ENCODE measurements at places on chromosomes 12 and 14.
A peak's percentile ranks its signal among the peaks of the same experiment; 100 is the strongest.

DNA sequence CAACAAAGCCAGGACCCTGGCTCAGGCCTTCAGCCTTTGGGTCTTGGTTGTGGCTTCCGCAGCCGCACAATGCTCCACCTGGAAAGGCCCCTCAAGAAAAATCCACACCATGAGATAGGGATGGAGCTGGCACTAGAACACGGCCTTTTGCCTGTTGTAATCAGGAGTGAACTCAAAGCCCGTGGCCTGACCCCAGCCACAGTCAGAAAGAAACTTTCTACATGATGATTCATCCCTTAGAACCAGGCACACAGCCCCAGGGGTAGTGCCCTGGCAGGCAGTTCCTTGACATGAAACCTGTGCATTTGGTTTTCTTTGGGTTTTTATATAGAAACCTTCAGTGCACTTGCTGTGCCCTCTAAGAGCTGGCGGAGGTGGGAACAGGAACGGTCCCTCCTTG lies 5.1 kb downstream of the CLMN start:
- no peak for DNase-seq

- no peak for DNase-seq
Measured at GRCh38 chr12:41277946-41278267, 89.8 kb downstream of the PDZRN4 start.

DNA sequence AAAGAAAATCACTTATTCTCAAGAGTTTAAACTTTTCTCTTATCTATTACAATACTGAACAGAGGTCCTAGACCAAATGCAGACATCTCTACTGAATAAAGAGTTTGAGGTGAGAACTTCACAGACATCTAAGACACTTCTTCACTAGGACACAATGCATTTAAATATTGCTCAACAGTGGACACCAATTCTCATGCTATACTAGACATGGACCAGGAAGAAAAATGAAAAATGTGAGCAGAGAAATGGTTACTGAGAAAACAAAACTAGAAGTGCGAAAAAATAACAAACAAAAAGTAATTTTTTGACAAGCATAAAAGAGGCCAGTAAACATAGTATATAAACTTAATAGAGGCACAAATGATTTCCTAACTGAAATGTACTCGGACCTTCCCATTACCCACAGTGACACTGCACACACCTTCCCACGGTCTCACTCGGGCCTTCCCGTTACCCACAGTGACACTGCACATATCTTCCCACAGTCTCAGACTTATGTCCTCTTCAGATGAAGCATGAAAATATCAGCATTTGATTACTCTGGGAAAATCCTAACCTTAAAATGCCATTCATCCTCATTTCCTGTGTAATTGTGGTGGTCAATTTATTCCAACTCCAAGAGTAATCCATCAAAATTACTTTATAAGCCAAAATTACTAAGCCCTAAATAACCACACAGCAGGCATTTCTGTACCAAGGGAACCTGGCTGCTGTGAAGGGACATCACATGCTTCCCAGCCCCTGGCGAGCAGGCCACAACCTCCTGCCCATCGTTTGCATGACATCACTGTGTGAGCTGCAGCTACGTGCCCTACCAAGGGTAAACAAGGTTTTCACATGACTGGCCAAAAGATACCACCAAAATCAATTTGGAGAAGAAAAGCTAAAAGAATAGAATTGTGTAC lies 6.4 kb downstream of the SLC15A4 start:
- peak; percentile 23 for DNase-seq

DNA sequence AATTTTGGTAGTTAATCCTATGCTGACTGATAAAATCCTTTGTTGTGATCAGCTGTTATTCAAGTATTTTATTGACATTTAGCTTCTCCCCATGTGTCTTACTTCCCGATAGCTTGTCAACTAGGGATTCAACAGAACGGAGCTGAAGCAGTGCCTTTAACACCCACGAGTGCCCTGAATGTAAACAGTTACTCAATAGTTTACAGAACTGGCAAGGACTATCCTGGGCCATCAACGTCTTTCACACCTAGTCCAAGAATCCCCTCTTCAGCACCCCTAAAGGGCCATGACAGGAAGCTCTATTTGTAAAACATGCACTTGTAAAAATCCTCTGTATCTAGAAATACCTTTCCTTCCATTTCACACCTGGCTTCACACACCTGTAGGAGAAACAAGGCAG lies 45.3 kb downstream of the SETD3 start:
- no peak for DNase-seq

DNA sequence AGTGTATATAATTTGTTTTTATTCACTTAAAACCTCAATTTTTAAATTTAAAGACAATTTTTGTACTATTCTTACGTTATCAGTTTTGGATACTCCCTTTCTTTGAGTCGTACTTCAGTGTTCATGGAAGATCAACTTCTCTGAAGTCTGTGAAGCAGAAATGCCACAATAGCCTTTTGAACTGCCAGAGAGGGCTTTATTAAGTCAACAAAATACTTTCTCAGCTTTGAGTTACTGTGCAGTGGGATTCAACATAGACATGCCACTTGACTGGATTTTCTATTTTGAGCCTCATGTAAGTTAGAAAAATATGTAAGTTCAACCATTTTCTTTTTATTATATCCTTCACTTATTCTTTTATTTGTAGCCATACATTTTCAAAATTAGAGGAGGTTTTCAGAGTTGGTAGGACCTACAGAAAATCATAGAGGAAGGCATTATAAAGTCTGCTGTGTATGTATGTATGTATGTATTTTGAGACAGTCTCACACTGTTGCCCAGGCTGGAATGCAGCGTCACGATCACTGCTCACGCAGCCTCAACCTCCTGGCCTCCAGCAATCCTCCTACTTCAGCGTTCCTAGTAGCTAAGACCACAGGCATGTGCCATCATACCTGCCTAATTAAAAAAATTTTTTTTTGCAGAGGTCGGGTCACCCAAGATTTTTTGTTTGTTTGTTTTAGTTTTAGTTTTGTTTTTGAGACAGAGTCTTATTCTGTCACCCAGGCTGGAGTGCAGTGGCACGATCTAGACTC lies 31.3 kb upstream of the BCAT1 start:
- DNase-seq = no peak

DNA sequence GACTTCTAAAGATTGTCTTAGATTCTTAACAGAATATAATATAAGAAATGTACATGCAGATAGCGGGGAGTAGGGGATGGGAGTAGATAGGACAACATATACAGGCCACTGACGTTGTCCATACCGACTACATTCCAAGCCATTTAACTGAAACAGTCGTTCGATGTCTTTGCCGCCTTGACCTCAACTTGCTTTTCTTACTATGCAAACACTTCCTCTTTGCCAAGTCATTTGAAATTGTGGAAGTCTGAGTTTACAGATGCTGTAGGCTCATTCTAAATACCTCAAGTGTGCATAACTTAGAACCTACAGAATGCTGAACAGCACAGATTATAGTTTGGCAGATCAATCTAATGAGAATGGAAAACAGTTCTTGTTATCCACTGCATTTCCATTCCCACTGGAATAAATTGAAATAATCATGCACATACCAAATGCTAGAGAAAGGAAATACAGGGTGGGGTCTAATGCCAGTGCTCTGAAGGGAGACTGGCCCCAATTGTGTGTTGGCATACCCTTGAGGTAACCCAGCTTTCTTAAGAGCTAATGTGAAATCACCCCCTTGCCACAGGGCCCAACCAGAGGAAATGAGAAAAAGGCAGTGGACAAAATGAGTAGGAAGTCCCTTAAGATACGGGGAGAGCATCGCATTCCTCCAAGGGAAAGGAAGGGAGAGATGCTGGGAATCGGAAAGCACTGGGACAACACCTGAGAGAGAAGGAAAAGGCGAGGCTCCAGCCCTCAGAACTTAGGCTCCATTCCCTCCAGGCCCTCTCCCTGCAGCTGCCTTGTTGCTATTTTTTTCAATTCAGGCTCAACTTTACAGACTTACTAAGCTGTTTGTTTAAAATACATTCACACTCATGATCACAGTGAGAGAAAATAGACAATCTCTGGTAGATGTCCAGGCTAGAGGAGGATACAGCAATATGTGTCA lies 380.9 kb upstream of the TMTC1 start:
- DNase-seq = no peak

- DNase-seq = no peak
Measured at GRCh38 chr12:92471551-92471950, 231.2 kb upstream of the PLEKHG7 start.

DNA sequence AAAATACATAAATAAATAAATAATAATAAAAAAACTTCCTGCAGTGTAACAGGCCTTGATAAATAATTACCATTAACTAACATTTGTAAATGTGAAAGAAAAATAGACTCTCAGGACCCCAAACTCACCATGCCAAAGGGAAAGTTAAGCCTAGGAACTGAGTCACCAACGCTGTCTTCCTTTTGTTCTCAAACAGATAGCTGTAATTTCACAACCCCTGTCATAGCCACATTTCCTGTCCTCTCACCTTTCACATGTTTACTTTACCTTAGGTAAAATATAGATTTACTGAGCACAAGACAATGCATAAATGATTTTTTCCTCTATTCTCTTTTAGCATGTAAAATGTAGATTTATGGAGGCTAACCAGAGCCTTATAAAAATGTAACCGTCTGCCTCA lies 35.9 kb upstream of the CHST11 start:
- no peak for DNase-seq

DNA sequence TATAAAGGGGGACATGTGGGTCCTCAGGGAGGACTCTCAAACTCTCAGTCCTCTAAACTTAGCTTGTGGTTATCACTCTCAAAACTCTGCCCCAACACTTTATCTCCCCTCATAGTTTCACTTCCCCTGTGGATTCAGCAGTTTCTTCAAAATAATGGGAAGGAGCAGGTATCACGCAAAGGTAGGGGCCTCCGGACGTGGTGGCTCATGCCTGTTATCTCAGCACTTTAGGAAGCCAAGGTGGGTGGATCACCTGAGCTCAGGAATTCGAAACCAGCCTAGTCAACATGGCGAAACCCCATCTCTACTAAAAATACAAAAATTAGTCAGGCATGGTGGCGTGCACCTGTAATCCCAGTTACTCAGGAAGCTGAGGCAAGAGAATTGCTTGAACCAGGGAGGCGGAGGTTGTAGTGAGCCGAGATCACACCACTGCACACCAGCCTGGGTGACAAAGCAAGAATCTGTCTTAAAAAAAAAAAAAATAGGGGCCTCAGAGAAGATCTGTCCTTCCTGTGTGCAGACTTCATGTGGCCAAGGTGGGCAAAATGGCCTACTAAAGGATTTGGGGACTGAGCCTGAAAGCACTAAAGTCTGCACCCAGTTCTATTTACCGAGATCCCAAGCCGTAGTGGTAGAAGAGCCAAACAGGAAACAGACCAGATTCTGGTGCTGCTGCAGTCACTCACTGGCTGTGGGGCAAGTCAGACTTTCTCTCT lies 6.4 kb downstream of the ITGB7 start:
- no peak for DNase-seq

GRCh38 chr12:50749459-50749882 lies 14.4 kb upstream of the ATF1 start:
- no peak for DNase-seq

DNA sequence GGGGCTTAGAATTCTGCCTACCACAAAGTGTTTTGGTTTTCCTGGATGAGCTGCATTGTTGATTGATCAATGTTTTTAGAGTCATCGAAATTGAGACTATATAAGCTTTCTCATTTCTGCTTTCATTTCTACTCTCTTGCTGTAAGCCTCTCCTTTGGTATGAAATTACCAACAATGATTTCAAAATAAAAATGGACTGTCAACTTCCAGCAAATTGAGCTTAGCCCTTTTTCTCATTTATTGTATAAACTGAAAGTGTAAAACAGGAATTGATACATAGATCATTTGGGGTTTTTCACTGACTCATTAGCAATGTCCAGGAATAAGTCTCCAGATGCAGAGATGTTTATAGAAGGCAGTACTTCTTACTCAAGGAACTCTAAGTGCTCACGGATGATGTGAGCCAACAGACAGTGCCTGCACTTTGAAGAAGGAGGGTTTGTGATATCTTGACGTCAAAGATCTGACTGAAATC lies 20.0 kb upstream of the PCNX1 start:
- DNase-seq = peak; percentile 94

- DNase-seq = no peak
Measured at GRCh38 chr12:104703372-104703771, 246.6 kb downstream of the CHST11 start.

GRCh38 chr12:40768125-40768864 lies 76.1 kb downstream of the CNTN1 start:
- DNase-seq = no peak

- DNase-seq = peak; percentile 69
Measured at GRCh38 chr12:110546339-110546738, 36.8 kb downstream of the PPTC7 start.

- DNase-seq = no peak
Measured at GRCh38 chr14:29459969-29460560, 467.6 kb downstream of the PRKD1 start.

DNA sequence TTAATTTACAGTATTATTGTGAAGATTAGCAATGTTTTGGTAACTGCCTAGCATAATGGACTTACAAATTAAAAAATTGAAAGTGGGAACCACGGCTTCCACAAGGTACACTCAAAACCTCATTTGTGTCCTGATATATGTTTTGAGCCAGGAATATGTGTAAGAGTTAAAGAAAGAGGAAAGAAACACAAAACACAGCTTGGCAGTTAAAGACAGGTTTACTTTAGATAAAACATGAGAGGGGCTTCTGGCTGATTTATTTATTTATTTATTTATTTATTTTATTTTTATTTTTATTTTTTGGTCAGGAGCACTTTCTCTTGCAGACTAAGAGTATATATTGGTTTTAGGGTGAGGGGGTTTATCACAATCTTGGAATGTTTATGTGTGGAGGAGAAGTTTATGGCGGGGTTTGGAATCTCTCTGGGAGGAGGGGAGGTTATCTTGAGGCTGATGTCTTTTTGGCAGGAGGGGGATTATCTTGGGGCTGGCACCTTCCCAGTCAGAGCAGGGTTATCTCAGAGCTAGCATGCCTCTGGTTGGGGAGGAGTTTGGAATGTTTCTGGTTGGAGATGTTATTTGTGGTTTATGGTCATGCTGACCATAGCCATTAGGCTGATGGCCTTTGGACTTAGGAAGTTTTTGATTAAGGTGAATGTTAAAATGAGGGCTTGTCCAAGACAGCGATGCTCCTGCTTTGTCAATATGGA lies 436.7 kb downstream of the DAD1 start:
- no peak for DNase-seq

DNA sequence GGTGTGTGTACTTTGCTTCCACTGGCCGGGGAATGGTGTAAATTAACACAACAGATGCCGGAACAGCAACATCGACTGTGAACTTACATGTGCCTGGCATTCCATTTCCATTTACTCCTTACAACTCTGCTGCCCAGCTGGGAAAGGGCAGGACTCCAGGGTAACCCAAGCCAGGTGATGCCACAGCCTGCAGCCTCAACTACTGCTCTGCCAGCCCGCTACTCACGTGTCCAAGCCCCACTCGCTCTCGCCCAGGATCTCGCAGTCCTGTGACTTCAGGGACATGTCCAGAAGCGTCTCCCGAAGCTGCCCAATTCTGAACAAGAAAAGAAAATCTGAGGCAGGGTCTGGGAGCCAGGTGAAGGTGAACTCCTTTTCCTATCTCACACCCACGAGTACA lies 10.7 kb downstream of the ABCD4 start:
- DNase-seq = no peak

DNA sequence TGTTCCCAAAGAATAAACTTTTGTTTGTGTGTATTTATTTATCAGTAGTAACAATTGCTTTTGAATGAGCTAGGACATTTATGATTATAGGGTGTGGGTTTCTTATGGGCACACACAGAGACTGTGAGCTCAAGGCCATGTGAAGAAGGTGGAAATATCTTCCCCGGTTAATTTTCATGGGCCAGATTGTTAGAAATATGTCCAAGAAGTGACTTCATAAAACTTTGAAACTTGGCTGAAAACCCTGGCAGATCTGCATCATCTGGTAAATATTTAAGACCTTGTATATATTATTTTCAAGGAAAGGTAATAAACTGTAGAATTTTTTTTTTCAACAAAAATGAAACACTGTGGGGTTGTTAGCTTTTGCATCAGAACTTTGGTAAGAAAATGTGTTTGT lies 53.5 kb upstream of the RNU6-8 start:
- no peak for DNase-seq
